ENCODE measurements at places on chromosomes 1 and 21.
A peak's percentile ranks its signal among the peaks of the same experiment; 100 is the strongest.

GRCh38 chr1:116185161-116185701 is 74.0 kb downstream of the MAB21L3 start:
- peak; percentile 7 for DNase-seq

DNA sequence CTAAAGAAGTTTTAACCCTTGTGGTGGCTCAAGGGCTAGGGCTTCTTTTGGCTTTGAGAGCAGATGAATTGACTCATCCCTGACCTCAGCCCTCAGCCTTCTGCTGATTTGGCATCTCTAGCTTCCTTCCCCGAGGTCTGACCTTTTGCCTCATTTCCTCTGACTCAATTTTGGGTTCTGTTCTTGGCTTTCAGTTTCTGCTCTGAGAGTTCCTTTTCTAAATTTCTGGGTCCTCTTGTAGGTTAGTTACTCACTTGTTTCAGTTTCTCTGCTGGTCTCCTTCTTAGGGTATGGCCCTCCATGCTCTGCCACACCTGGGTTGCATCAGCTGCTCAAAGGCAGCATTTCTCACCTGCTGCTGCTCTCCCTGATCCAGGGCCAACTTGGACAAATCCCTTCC is 19.4 kb downstream of the PDE4B start:
- DNase-seq, result peak; percentile 85

- peak; percentile 53 for DNase-seq
Measured at GRCh38 chr1:164624400-164624799, 65.4 kb downstream of the PBX1 start.

- DNase-seq, result peak; percentile 87
Measured at GRCh38 chr1:42177541-42177981, 13.0 kb upstream of the GUCA2A start.

DNA sequence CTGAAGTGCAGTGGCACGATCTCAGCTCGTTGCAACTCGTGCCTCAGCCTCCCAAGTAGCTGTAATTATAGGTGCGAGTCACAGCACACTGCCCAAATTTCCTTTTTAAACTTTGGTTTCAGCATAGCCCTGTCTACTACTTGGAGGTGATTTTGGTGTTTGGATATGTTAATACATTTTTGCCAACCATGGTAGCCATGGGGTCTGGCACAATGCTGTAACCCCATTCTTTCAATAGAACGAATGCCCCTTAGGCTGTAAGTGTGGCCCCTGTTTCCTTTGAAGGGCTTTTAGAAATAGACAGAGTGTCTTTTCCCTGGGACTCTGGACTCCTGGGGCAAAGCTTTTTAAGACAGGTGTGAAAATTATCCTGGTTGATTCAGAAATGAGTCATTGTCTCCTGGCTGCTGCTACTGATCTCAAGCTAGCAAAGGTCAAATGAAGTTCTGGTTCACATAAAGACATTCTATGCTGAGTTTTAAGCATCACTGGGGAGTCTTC is 141.1 kb upstream of the RUNX1 start:
- peak; percentile 64 for DNase-seq

DNA sequence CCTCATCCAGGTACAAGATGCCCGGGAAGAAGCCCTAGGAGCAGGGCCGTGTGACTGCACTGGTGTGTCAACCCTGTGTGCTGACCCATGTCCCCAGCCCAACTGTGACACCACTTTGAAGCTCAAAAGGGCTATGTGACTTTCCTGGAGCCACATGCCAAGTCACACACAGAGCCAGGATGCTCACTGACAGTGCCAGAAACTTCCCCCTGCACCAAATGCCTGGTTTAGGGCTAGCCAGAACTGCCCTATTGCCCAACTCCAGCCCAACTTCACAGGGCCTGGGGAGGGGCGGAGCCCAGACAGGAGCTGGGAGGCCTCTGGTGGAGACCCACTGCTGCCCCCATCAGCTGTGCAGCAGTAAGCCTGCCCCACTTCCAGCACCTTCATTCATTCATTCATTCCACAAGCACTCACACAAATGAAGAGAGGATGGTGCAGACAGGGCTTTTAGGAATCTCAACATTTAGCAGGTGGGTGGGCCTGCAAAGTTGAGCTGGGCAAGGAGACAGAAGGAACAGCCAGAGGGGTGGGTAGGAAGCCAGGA is 36.7 kb downstream of the KCNQ4 start:
- no peak for DNase-seq

- no peak for DNase-seq
Measured at GRCh38 chr1:216902669-216903381, 179.6 kb upstream of the ESRRG start.

GRCh38 chr1:203130358-203130985 is 2.9 kb downstream of the ADORA1 start:
- DNase-seq, result no peak

- no peak for DNase-seq
Measured at GRCh38 chr21:35284199-35284598, 235.1 kb upstream of the RUNX1 start.

DNA sequence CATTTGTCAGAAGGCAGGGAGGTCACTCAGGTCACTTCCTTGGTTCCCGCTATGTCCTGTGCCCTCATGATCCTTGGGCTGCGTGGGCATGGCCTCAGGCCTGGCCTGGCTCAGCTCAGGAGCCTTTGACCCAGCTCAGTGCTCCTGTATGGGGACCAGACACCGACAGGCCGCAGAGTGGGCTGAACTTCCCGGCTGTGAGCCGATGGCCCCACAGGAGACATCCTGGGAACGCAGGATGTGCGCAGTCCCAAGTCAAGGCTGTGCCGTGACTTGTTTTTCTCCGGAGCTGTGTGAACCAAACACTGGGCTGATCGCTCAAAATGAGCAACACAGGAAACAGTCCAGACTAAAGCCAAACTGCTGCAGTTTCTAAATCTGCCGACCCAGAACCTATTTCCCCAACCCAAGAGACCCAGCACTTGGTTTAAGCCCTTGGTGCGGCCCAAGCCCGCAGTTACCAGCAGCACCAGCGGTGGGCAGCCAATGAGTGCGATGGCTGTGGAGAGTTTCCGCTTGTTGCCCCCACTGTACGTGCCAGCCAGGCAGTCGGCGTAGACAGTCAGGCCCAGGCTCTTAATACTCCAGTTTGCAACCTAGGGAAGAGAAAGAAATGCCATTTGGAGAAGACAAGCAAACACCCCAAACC is 92.3 kb upstream of the GCLM start:
- DNase-seq, result no peak

DNA sequence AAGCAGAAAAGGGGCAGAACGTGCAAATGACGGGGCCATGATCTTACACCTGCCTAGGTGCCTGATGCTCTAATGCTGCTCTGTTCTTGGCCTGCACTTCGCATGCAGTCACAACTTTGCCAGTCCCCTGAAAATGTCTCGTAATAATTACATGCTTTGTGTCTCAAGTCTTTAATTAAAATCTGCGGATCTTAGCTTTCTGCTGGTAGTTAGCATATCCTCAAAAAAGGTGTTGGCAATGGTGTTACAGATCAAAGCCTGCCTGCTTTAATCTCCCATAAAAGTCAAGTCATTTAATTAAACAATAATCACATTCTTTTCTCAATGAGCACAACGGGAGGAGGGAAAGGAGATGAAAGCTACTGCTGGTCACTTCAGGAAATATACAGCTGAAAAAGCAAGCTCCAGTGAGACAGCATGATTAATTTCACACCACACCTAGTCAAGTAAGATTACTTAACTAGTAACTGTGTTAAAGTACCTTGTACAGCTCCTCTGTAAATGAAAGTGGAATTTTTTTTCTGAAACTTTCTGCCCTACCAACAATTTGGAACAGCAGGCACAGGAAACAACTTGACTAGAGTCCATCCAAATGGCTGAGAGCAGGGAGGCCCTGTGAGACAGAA is 45.8 kb downstream of the STX6 start:
- DNase-seq, result no peak

- no peak for DNase-seq
Measured at GRCh38 chr1:184822267-184822666, 67.6 kb upstream of the EDEM3 start.

- no peak for DNase-seq
Measured at GRCh38 chr1:60564916-60565750, 491.6 kb upstream of the C1orf87 start.

GRCh38 chr1:200780545-200781369 is 42.1 kb downstream of the CAMSAP2 start:
- DNase-seq, result peak; percentile 69

DNA sequence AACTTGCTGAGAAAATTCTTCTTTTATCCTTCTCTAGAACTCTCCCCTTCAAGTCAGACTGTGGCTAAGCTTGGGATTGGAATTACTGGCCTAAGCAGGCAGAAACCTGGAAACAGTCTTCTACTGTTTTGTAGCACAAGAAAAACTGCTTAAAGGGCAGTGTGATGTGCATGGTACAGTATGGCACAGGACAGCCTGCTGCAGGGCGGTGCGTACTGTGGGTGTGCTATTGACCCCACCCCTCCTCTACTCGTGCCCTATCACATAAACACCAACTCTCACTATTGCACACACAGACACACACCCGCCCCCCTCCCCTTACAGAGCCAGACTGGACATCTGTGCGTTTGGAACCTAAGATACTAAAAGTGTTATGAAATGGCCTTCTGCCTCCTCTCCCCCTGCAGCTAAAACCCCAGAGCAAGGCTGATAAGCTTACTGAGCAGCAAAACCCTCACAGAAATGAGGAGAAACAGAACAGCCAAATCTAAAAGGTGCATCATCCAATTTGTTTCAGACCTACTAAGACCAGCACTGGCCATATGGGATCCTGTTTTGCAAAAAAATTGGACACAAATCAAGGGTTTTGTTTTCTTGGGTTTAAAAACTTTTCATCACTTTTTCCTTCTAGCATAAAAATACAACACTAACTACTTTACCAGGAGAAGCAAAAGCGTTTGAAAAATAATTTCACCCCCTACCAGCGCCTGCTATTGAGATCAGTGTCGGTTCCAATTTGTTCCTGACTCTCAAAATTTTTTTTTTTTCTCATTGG is 355.8 kb upstream of the LYPLAL1 start:
- DNase-seq, result no peak

GRCh38 chr21:8991088-8991907 is 1530.1 kb upstream of the TPTE start:
- DNase-seq, result no peak

- peak; percentile 86 for DNase-seq
Measured at GRCh38 chr1:94305704-94306103, 68.3 kb upstream of the ARHGAP29 start.

GRCh38 chr1:106608841-106609240 is 447.6 kb upstream of the PRMT6 start:
- DNase-seq, result peak; percentile 52

DNA sequence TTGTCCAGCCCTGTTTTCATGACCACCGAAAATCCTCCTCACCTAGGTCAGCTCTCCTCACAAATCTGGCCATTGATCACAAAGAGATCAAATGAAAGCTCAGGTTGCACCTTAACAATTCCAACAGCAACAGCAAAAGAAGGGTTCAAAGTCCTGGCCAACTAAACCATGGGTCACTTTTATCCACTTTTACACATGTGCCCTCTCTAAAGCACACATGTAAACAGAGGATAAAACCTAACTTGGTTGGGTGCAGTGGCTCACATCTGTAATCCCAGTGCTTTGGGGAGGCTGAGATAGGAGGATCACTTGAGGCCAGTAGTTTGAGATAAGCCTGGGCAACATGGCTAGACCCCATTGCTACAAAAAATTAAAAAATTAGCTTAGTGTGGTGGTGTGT is 3.9 kb upstream of the RBM15 start:
- no peak for DNase-seq

- DNase-seq, result no peak
Measured at GRCh38 chr1:185334182-185334581, 17.1 kb upstream of the IVNS1ABP start.

Measured in fibroblast of upper back skin (primary cell).